Frontal cortex (tissue), 4 donors: ENCODE measurements at places on chromosomes 5 and 9.

DNA sequence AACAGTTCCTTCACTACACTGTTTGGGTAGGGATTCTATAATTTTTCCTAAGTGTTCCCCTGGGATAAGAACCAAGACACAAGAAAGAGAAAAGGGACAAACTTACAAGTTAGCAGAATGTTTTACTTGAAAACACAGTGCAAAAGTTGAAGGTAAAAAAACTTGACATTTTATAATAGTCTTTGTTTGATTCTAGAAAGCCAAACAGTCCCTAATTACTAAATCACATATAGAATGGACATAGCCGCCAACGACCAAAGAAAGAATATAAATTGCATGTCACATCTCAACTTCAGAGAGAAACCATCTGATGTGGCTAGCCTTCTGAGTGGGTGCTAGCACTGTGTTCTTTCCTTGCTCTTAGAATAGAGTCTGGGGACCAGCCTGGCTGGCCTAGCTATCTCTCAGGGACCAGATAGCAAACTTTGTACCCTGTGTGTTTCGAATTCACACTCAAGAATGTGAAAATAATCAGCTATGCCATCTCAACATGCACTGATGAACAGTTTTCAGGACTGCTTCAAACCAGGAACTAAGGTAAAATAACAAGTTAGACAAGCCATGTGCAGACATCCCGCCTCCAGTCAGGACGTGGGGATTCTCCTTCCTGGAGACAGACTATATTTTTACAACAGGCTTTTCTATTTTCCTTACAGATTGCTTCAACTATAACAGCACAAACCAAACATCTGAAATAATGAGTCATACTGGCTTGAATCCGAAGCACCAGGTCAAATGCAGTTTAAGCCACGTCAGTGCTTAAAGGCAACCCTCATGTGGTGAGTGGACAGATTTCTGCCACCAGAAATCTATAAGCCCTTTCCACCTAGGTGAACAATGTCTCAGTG lies 53.7 kb downstream of the LHFPL2 start:
- peak; percentile 43 for DNase-seq

- no peak for DNase-seq
Measured at GRCh38 chr5:73234204-73234555, 61.2 kb downstream of the TMEM174 start.

DNA sequence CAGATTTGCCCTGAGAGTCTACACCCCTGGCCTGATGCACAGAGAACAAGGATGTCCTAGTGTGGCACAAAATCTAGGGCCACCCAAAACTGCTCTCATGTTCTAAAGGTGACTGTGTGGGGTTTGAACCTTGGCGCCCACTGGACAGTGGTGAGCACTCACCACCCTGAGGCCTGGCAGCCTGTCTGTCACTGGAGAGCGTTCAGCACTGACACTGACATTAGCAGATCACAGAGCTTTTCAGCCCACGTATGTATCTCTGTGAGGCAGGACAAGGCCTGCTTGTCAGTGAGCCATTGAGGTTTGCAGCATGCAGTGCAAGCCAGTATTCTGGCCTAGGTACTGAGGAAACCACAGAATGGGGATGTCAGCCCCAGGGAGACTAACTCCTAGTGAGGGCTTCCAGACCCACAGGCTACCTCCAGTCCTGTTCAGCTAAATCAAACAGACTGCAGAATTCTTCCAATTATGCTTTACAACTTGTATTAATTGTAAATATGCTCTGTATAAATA lies 38.9 kb upstream of the SLC2A8 start:
- DNase-seq, result no peak

- DNase-seq, result no peak
Measured at GRCh38 chr5:120567921-120568320, 103.8 kb downstream of the PRR16 start.

DNA sequence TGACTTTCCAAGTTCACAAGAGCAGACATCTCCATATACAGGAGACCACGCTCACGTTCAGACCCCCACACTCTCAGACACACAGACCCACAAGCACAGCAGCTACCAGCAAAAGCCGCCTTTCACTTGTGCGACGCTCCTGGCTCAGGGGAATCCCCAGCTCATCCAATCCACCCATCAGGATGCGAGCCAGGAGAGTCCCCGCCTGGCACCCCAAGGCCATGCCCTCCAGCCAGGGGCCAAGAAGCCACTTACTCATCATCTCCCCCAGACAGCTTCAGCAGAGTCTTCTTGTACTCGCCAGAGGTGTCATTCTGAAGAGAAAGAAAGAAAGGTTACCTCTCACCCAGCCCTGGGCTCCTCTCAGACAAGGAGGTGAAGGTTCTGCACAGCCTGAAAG lies 29.7 kb downstream of the ANXA6 start:
- DNase-seq, result no peak

DNA sequence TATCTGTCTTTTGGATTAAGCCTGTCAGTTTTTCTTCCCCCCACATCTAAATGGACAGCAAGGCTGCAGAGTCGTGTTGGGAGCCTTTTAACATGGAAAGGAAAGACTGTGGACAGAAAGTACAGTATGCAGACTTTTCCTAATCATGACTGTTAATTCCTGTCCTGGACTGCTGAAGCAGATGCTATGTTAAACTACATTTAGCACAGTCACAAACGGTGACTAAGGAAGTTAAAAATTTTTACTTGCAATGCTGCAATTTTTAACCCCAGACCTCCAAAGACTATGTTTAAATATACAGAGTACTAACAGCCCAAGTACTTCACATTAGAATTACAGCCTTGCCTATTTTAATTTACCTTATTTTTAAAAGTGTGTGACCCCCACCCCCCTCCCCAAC lies 51.8 kb downstream of the ELAVL2 start:
- no peak for DNase-seq

DNA sequence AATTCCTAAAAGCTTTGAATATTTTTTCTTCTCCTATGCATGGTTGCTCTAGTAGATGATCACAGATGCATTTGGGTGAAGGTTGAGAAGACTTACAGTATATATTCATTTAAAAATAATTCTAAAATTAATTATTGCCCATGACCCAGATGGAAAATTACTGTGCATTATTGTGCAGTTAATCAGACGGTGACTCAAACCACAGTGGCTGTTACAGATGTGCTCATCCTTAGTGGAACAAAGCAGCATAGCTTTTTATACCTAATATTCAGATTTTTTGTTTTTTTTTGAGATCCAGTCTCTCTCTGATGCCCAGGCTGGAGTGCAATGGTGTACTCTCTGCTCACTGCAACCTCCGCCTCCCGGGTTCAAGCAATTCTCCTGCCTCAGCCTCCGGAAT lies 10.7 kb downstream of the OR2V1 start:
- DNase-seq, result no peak

DNA sequence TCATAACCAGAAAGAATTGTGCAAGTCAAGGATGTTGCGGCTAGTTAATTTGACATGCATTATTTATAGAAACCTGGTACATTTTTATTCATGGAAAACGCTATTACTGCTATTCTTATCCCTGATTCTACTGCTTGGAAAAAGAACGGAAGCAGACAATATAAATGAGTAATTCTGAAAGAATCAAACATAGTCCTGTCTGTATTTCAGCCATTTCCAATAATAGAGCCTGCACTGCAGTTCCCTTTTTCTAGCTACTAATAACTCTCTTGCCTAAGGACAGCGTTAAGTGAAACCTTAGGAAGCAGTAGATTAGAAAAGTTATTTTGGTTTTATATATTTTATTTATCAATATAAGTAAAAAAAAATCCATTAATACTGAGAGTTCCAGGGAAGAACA lies 414.9 kb downstream of the CYLC2 start:
- no peak for DNase-seq

GRCh38 chr9:129058965-129059795 lies 21.7 kb upstream of the DOLPP1 start:
- no peak for DNase-seq

- DNase-seq, result no peak
Measured at GRCh38 chr5:80569086-80569960, 757 bp downstream of the ANKRD34B start.
